Activated naive CD8-positive, alpha-beta T cell treated with anti-CD3 and anti-CD28 coated beads, Interleukin-2, amount 10 ng/mL, durations not matched to agents 7 days and 5 days (primary cell): ENCODE measurements at places on chromosomes 4 and X.

- no peaks in the 10 kb centered on the region for H3K36me3 ChIP-seq
- no peak for DNase-seq
- H3K4me3 ChIP-seq = no peak overlapping the region
- peaks cover 13% of the 10 kb centered on the region for H3K27me3 ChIP-seq
Observed at GRCh38 chrX:23644744-23645143, 22.5 kb upstream of the PRDX4 start.

- no peak for DNase-seq
- H3K27ac ChIP-seq = no peak overlapping the region
- H3K36me3 ChIP-seq = no peaks in the 10 kb centered on the region
- no peaks in the 10 kb centered on the region for H3K27me3 ChIP-seq
Observed at GRCh38 chr4:72631296-72631695, 62.3 kb upstream of the ADAMTS3 start.

DNA sequence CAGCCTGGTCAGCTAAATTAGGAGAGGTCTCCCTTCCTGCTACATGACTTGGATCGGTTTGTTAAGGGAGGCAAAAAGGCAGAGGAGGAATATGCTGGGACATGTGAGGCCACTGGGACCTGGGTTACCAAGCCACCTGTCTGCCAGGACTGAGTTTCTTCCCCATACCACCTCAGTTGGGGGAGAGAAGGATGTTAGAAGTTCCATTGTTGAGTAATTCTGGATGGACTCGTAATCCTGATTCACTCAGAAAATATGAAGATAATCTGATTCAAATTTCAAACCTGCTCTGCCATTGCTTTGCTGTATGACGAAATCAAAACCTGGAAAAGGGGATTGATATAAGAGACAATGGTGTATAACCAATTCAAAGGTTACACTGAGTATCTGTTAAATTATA lies 97.4 kb upstream of the S100G start:
- H3K4me1 ChIP-seq = no peaks in the 10 kb centered on the region
- no peaks in the 10 kb centered on the region for H3K36me3 ChIP-seq
- H3K4me3 ChIP-seq = no peak overlapping the region
- no peak for DNase-seq

DNA sequence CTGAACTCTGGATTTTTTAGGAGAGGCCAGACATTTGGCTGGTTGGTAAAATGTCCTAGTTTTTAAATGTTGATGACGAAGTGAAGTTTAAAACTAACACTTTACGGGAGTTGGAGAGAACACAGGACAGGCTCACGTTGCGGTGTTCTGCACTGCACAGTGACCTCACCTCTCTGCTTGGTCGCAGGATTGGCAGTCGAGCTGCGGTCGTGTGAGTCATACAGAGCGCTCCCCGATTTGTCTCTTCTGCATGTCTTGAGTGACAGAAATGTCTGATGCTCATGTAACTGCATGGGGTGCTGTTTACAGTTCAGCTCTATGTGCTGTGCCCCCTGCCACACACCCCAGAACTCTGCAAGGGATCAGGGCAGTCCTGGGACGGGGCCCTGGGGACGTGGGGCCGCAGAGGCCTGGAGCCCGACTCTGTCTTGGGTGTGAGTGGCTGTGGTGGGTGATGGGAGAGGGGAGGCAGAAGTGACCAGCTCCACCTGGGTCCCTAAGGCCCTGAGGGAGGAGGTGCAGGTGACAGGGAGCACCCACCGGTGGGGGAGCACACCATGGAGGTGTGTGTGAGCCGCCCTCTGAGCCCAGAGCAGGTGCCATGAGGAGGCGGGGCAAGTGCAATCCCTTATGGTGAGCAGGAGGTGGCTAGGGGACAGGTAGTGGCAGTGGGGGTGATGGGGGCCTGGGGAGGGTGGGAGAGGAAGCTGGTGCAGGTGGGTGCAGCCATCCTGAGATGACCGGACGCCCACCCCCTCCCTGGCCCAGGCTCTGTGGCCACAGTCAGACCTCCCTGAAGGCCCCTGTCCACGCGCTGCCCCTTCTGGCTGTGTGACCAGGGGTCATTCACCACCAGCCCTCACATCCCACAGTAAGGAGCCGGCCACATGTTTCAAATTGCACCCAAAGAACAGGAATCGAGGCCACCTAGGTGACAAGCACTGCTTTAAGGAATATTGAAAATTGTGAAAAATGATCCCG lies 77.9 kb upstream of the ADRA2C start:
- no peak overlapping the region for H3K4me3 ChIP-seq
- peaks cover 6% of the 10 kb centered on the region for H3K27me3 ChIP-seq
- H3K4me1 ChIP-seq = no peaks in the 10 kb centered on the region
- no peaks in the 10 kb centered on the region for H3K36me3 ChIP-seq
- H3K27ac ChIP-seq = no peak overlapping the region
- no peak for DNase-seq

DNA sequence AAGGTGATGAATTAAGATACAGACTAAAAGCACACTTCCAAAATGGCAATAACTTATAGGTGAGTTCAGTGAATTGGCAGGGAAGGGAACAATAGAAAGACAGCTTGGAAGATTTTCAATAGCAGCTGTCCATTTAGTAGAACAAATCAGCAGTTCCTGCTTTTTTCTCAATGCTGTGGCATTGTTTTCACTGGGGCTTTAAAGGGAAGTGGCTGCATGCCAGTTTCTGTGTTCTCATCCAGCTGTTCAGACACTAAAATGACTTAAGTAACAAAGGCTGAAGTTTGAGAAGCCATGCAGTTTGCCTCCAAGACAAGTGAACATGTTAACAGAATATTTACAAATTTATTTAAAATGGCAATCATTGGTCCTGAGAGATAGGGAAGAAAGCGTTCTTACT lies 291.9 kb downstream of the FAM47A start:
- H3K4me1 ChIP-seq = no peaks in the 10 kb centered on the region
- H3K27me3 ChIP-seq = no peaks in the 10 kb centered on the region
- H3K36me3 ChIP-seq = no peaks in the 10 kb centered on the region
- no peak overlapping the region for H3K27ac ChIP-seq
- no peak for DNase-seq
